ENCODE measurements at places on chromosomes 3 and 15. TPM values are rescaled to one million over a fixed set of nuclear protein-coding genes. Genes with fewer than 3 reads are reported as not detected.

Gene GP5
- total RNA-seq: 0.25 TPM

Gene PLSCR4
- 7.9 TPM for total RNA-seq

Gene GOLGA8G
- not detected for total RNA-seq

Gene GPR149
- not detected for total RNA-seq

Gene CRYBG3
- total RNA-seq: 1.3 TPM

Gene CNOT10
- total RNA-seq: 37.2 TPM

Gene FOXB1
- not detected for total RNA-seq

Gene THPO
- 1.6 TPM for total RNA-seq

Gene APBA2
- not detected for total RNA-seq

Gene XCR1
- not detected for total RNA-seq

Gene FEZF2
- total RNA-seq: not detected

Gene FNDC3B
- 59.8 TPM for total RNA-seq

- DNase-seq: no peak
Measured at GRCh38 chr3:18556503-18557135, 131.5 kb upstream of the SATB1 start.

- DNase-seq: no peak
Measured at GRCh38 chr15:31330111-31330785, 3.6 kb downstream of the KLF13 start.

DNA sequence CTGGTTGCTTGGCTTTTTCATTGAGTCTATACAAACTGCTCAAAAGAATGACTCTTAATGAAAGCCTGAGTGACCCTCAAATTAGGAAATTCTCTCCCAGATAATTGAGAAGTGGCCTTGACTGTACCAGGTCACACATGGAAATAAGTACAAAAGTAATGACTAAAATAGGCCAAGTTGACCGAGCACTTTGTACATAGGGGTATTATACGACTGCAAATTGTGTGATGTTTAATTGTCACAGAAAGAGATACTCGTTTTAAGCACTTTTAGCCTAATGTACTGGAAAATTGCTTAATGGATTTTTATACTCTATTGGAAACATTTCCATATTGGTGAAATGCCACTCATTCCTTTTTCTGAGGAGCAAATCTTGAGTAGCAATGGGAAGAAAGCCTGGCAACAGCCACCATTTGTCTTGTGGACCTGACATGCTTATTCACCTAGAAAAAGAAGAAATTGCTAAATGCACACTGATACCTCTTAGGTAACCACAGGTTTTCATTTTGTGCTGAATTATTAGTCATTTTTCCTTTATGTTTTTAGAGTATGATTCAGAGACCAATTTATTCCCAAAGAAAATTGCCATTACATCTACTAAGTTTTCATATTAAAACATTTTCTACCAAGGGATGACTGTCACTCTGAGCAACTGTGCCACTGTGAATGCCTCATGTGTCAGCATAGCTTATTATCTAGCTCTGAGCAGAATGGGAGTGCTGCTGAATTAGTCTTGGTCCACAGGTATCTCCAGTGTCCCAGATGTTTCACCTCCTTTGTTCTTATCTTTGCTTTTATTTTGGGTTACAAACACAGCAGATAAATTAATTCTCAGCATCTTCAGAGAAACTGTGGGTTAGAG lies 8.9 kb upstream of the PXK start:
- DNase-seq: no peak

DNA sequence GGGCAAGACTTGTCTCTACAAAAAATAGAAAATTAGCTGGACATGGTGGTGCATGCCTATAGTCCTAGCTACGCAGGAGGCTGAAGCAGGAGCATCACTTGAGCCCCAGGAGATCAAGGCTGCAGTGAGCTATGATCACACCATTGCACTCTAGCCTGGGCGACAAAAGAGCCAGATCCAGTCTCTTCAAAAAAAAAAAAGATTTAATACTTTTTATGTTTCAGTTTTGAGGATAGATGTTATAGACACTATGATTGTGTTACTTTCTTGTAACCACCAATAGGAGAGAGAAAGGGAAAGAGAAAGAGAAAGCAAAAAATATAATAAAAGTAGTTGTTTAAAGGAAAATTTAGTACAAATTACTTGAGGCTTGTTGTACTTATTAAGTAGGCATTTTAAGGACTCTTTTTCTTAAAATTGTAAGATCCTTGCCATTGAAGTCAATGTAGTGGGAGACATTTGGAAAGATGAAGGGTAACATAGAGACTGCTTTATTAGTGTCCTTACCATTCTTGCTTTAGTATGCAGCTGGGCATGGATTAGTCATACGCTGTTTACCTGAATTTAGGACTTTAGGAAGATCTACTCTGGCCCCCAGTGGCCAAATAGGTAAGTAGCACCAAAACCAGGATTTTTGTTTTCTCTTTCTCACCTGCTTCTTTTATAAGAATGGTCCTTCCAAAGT lies 35.1 kb upstream of the ZDHHC23 start:
- peak; percentile 46 for DNase-seq

DNA sequence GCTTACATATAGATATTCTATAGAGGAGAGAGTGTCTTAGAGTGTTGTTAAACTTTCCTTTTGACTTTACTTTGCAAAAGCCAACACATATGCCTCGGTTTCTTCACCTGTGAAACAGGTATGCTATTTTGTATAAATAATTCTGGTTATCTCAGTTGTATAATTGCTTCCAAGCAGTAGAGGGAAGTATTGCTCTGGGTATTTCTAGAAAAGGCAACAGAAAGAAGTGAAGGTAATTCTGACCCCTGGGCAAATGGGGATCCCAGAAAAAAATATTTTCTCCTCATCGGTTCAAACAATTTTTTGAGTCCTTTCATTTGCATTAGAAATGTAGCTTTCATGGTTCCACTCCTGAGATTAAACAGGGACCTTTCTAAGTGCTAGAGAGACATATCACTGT lies 216.5 kb upstream of the SEMA6D start:
- DNase-seq: no peak

DNA sequence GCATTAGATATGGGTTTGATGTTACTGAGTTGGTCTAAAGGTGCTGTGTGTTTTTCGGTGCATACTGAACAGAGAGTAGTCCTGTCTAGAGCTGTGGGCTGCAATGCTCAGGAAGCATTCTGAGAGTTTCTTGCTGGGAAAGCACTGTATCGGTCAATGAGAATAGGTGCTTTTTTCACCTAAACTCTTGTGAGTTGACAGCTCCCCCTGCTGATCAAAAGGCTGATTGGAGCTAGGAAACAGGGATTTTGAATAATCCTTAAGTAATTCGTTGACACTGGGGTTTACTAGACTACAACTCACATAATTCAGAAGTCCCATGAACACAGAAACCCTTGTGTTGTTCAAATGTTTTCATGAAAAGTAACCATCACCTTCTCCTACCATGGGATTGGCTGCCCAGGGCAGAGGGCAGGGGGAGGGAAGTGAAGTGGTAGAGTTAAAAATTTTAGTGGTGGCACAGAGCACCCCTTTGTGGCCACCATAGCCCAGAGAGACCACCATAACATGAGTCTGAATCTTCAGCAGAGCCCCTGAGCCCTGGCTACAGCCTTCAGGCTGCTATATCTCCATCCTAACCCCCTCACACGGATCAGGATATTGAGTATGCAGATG lies 13.0 kb upstream of the MANF start:
- peak; percentile 56 for DNase-seq

DNA sequence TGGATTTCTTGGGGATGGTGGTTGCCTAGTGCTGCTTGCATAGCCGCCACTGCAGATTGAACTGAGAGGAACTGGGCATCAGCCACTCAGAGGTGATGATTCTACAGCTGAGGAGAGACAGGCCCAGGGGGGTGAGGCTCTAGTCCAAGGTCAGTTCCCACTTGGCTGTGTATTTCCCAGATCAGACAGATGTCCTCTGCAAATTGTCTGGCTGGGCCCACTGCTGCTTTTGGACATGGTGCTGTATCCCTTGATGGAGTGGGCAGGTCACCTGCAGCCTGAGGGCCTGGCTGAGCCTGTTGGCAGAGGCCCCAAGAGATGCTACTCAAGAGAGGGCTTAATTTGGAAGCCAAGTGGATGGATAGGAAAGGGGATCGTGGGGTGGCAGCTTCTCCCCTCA lies 124.5 kb upstream of the CTDSPL start:
- no peak for DNase-seq

- DNase-seq: peak; percentile 13
Measured at GRCh38 chr3:15974647-15975046, 176.9 kb upstream of the ANKRD28 start.

GRCh38 chr15:90228960-90229359 lies 4.8 kb downstream of the CIB1 start:
- DNase-seq: no peak

DNA sequence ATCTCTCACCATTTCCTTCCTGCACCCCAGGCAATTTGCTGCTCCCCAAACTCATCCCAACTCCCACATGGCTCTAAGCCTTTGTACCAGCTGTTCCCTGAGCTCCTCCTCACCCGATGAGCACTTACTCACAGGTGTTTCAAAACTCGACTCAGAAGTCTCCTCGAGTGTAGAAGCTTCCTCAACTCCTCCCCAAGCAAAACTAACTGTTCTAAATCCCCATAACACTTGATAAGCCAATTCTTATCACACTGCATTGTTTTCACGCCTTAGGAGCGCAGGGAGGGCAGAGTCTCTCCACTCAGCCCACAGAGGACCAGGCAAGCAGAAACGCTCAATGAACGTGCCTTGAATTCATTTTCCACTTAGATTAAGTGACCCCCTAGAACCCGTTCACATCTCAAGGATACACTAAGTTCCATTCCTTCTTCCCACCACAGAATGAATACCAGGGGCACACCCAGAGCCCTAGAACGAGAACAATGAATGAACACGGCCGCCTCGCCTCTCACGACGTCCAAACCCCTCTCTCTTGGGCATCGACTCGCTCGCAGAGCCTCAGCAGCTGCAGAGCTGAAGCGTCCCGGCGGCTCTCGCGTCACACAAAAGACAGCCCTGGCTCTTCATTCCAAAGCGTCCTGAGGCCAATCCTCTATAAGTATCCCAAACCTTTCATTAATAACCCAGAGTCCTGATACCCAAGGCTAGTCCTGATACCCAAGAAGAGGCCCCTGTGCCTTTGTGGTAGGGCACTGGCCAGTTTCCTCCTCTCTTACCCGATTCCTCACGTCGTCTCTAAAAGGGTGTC lies 1.1 kb downstream of the RAF1 start:
- peak; percentile 31 for DNase-seq

- no peak for DNase-seq
Measured at GRCh38 chr3:178960918-178961317, 110.7 kb downstream of the ZMAT3 start.

GRCh38 chr3:181999314-181999713 lies 287.6 kb downstream of the SOX2 start:
- no peak for DNase-seq

DNA sequence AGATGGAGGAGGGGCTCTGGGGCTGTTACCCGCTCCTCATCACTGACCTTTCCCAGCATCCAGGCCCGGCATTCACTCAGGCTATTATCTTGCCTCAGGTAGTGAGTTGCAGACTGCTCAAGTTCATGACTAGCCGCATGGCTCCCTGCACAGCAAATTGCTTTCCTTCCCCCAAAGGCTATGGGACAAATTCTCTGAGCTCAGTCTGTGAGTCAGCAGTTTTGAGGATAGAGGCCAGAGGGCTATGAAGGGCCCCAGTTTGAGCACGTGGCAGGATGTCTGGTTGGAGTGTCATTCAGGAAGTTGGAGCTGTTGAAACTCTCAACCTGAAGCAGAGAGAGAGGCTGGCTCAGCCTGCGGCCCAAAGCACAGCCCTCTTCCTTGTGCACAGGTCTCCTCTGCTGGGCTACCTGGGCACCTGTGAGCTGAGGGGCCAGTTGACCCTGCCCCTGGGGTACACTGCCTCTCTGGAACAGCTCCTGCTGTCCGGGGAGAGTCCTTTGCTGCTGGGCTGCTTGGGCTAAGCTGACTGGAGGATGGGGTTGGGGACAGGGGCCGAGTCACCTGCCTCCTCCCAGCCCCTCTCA lies 7.9 kb downstream of the FAH start:
- no peak for DNase-seq

DNA sequence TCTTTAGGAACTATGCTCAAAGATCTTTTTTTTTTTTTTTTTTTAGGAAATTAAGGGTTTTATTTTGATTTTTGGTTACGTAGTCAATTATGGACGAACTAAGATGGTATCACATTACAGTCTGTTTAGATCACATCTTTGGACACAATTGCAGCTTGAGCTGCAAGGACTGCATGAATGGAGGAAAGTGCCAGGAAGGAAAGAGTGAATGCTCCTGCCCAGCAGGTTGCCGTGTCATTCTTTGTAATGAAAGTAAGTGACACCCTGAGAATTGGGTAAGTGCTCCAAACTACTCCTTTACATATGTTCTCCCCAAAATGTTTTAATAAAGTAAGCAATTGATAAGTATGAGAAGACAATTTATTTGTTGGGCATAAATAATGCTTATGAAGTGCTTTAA lies 716.5 kb upstream of the GOLIM4 start:
- DNase-seq: no peak

DNA sequence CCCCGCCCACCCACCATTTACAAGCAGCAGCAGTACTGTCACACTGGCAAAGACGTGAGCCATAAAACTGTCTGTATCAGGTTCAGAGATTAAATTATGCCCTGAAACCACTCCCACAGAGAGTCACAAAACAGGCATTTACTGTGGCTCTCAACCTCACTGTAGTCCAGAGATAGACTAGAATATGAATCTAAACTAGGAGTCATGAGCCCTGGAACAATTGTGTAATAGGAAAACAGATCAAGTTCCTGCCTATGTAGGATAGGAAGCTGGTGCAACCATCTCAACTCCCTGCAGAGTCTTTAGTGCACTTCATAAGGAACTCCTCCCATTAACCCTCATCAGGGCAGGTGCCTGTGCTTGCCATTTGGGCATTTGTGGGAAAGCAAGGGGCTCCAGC lies 61.7 kb downstream of the FAM227B start:
- DNase-seq: no peak

- no peak for DNase-seq
Measured at GRCh38 chr3:171315101-171315500, 145.1 kb downstream of the TNIK start.

- no peak for DNase-seq
Measured at GRCh38 chr3:185052631-185053030, 100.2 kb downstream of the C3orf70 start.

GRCh38 chr15:45391746-45392583 lies 13.6 kb upstream of the GATM start:
- no peak for DNase-seq

- no peak for DNase-seq
Measured at GRCh38 chr3:178859386-178859785, 212.2 kb downstream of the ZMAT3 start.

DNA sequence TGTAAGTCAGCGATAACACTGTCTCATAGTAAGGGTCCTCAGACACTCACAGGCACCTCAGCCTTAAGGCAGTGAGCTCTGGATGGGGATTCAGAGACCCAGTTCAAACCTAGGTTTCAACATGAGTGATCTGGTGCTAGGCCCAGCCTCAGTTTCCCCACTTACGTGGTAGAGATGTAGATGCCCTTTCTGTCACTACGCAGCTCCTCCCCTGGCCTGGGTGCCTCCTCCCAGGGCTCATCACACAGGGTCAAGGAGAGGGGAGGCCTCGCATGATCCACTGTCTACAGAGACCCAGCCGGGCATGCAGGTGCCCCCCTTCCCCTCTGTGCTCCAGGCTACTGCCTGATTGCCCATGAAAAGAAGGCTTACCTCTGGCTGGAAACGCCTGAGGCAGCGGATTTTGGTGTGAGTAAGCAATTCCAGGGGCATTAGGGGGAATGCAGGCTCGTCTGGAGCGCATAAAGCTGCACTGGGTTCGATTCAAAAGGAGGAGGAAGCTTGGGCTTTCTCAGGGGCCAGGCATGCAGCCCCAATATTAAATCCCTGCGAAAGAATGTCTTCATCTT lies 69.8 kb upstream of the ANKRD34C start:
- no peak for DNase-seq

Measured in Caco-2 (cell line).